ENCODE measurements at places on chromosomes 7 and 10. TPM values are rescaled to one million over a fixed set of nuclear protein-coding genes. Genes with fewer than 3 reads are reported as not detected.

DNA sequence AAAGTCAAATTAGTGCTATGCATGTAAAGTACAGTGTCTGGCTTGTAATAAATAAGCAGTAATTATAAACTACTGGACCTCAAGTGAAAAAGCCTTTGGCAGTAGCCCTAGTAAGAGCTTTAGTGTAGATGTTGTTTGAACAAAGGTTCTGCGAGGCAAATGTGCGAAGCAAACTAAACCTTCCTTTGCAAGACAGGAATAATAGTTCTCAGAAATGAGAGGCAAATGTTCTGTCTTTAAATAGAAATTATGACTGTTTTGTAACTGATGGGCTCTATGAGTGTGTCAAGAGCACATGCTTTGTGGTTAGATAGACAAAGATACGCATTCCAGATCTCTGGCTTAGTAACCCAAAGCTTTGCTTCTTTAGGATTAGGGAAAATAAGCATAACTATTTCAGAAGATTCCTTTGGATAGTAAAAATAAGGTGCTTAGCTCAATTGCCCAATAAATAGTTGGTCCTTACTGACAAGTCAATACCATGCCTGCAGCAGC, 169.2 kb upstream of the CDC14C start:
- no peak for DNase-seq

DNA sequence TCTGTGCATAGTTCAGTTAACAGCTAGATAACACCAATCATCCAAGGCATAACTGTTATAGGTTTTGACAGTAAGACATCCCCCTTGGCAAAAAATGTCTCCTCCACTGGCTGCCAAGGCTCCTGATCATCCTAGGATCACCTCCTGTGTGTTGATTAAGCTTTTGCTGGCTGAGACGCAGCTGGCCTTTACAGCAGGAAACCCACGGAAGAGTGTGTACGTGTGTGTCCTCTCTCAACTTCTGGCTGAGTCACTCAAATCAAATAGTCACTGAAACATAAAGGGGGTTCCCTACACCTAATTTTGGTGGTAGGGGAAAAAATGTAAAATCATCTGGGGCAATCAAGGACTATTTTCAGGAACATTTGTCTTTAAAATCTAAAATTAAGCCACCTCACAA, 208.8 kb downstream of the CTNNA3 start:
- no peak for DNase-seq

ADRB1 gene
- total RNA-seq, result 0.66 TPM

DNA sequence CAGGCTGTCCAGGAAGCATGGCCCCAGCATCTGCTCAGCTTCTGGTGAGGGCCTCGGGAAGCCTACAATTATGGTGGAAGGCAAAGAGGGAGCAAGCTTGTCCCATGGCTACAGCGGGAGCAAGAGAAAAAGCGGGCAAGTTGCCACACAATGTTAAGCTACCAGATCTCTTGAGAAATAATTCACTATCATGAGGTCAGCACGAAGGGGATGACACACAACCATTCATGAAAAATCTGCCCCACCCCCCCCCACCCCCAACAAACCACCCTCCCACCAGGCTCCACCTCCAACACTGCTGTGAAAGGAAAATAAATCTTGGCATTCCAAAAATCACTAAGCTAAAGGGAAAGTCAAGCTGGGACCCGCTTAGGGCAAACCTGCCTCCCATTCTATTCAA, 545.8 kb upstream of the NRP1 start:
- no peak for DNase-seq

GRCh38 chr7:70700941-70701425, 431.0 kb upstream of the GALNT17 start:
- DNase-seq, result no peak
